ENCODE measurements at places on chromosomes 1 and 21.

- DNase-seq, result no peak
Observed at GRCh38 chr1:239963856-239964255, 127.8 kb upstream of the FMN2 start.

- DNase-seq, result no peak
Observed at GRCh38 chr1:145949219-145949618, 8.6 kb downstream of the LIX1L start.

DNA sequence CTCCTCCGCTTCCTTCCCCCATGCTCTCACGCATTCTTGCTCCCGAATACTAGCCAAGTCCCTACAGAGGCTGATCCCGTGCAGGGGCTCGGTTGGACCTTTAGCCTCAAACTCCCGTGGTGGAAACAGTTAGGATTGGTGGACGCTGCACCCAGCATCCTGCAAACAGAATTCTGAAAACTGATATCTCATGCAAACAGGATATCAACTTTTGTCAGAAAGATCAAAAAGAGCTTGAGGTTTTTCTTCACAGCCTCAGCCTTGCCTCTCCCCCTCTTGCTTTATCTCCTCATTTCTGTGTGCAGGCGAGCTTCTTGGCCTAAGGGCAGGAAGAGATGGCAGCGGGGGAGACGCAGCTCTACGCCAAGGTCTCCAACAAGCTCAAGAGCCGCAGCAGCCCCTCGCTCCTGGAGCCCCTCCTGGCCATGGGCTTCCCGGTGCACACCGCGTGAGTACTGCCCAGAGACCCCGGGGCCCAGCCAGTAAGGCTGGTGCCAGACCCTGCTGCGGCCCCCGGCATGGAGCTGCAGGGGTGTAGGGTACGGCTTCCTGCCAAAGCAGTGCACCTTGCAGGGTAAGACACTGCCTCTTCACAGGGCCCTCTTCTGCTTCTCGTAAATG is at the start of gene UBASH3A:
UBASH3A (plus strand) TSS at position 292 of the 621 bp plus-strand sequence; CDS start at position 336, 44 bp downstream.
- no peak for DNase-seq

GRCh38 chr1:69911301-69911801 is 294.0 kb downstream of the LRRC40 start:
- DNase-seq, result no peak

GRCh38 chr1:8527941-8528340 is 210.0 kb downstream of the SLC45A1 start:
- DNase-seq, result no peak

- peak; percentile 95 for DNase-seq
Observed at GRCh38 chr1:219660666-219661463, 48.0 kb upstream of the ZC3H11B start.

GRCh38 chr1:44688760-44689446 is 14.4 kb downstream of the ARMH1 start:
- no peak for DNase-seq

GRCh38 chr1:154386643-154387352 is 18.3 kb upstream of the IL6R start:
- DNase-seq, result no peak

GRCh38 chr1:218748071-218748470 is 402.9 kb downstream of the TGFB2 start:
- DNase-seq, result no peak

- no peak for DNase-seq
Observed at GRCh38 chr1:40439247-40439646, 11.0 kb upstream of the ZFP69B start.

DNA sequence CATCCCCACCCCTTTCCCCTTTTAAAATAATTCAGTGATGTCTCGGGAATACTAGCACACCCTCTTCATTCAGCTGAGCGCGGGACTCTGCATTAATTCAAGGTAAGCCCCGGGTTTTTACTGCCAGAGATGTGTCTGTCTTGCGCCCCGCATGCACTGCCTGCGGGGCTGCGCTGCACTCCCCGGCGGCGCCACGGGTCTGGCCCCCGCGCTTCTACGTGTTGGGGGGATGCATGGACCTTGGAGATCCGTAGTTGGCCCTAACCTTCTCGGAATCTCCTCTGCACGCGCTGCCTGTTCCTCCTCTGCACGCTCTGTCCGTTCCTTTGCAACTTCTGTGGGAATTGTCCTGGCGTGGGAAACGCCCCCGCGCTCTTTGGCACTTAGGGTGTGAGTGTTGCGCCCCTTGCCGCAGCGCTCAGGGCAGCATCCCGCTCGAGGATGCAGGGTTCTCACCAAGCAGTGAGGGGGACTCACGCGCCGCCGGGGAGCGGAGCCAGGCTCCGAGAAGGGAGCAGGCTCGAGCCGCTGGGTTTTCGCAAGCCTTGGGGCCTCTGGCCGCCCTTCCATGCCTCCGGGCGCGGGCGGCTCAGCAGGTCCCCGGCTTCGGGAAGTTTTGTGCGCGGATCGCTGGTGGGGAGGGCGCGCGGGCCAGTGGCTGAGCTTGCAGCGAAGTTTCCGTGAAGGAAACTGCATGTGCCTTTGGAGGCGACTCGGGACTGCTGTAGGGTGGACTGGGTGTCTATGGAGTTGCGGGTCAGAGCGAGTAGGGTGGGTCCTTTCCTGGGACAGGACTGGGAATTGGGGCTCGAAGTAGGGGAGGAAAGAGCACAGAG is 165.1 kb upstream of the CACNA1E start:
- peak; percentile 62 for DNase-seq

DNA sequence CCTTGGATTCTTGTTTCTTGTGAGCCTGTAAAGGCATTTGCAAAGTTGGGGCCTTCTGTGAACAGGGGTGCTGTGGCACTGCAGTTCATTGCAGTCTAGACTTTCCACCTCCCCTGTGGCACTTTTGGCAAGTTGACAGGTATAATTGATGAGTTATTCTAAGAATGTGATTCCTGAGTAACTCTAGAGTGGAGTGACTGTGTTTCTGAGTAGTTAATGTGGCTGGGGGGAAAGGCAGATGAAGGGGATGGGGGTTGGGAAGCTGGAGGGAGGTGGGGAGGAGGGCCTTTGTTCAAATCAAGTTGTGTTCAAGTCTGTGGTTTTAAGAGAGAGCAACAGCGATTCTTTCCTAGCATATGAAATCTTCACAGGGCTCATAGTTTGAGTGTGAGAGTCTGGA is 32.9 kb downstream of the PBX1 start:
- DNase-seq, result no peak

GRCh38 chr1:190084552-190084951 is 393.1 kb downstream of the BRINP3 start:
- peak; percentile 85 for DNase-seq

DNA sequence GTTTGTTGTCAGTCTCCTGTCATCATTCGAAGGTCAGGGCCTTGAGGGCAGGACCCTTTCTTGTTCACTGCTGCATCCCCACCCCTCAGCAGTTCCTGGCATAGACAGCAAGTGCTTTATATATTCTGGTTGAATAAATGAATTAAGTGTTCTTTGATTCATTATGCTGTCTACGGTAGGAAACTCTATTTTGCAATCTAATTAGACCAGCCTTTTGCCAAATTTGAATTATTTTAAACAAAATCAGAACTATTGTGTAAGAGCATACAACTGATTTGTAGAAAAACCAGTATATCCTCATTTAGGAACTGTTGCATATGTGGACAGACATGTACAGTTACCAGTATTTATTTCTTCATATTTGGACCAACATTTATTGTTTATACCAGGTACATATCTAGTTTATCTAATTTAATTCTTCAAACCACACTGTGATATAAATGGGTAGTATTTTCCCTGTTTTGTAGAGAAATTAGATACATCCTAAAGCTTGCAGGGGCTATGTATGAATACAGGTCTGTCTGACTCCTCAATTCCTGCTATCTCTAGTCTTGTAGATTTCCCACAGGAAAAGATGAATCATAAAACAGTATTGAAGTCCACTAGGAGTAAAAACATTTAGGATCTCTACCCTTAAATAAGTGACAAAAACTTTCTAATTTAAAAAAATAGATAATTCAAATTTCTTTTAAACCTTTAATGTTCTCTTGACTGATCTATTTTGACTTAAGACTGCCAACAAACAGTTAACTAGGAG is 10.4 kb downstream of the MGST3 start:
- DNase-seq, result no peak

DNA sequence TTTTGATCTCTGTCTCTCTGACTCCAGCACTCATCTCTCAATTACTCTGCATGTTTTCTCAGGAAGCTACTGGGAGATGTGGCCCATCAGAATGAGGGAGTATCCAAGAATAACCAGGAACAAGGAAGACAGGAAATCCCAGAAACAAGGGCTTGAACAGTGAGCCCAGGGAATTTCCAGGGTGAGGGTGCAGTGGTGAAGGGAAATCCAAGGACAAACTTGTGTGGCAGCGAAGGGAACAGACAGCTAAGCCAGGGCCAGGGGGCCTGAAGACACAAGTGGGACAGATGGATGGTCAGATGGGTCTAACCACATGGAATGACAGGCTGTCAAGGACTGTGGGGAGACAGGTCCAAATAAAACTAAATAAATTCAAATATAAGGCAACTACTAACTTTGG is 121.8 kb upstream of the ERRFI1 start:
- DNase-seq, result no peak

GRCh38 chr21:36162631-36163030 is 6.0 kb downstream of the DOP1B start:
- DNase-seq, result no peak

GRCh38 chr21:36773117-36773516 is 74.2 kb downstream of the SIM2 start:
- DNase-seq, result no peak

- DNase-seq, result no peak
Observed at GRCh38 chr1:216710055-216710454, 13.2 kb downstream of the ESRRG start.

DNA sequence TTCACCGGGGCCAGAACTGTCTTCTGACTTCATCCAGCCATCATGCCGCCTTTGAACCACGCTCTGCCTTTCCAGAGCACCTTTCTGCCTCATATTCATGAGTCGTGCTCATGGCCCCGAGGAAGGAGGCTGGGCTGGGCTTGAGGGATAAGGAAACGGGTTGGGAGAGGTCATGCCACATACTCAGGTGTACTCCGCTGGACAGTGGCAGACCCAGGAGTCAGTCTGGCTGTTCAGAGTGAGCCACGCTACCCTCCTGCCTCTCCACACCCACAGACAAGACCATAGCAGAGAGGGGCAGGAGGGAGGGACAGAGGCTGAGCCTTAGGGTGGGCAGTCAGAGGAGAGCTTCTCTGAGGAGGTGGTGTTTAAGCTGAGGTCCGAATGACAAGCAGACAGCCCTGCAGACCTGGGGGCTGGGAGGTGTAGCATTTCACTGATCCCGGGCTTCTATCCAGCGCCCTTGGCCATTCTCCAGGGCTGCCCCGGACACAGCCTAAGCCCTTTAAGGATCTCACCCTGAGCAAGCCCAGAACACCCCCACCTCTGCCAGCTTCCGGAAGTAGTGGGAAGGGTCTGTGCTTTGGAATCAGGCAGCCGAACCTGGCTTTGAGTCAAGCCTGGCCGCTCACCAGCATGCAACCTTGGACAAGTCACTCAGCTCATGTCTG is 102.3 kb downstream of the LACTBL1 start:
- DNase-seq, result no peak

- peak; percentile 26 for DNase-seq
Observed at GRCh38 chr1:8794605-8795004, 22.8 kb downstream of the RERE start.

DNA sequence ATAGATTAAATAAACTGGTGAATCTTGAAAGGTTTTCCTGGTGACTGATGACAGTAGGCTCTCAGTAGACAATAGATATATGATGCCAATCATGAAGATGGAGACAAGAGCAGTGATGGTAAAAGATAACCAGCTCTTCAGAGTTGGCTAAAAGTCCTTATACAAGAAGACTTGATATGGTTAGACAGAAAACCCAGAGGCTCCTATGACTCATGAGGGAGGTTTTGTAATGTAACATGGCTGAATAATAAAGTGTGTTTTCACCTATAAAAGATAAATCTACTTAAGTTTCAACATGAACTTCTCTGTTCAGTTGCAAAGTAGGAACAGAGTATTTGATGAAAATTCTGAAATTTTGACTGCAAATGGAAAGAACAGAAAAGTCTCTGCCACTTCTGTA is 12.7 kb upstream of the CRNN start:
- no peak for DNase-seq

GRCh38 chr1:47827109-47827508 is 170.1 kb downstream of the TRABD2B start:
- DNase-seq, result no peak

GRCh38 chr21:27681038-27681437 is 714.1 kb upstream of the ADAMTS5 start:
- no peak for DNase-seq

- no peak for DNase-seq
Observed at GRCh38 chr1:83691953-83692500, 306.9 kb downstream of the TTLL7 start.

DNA sequence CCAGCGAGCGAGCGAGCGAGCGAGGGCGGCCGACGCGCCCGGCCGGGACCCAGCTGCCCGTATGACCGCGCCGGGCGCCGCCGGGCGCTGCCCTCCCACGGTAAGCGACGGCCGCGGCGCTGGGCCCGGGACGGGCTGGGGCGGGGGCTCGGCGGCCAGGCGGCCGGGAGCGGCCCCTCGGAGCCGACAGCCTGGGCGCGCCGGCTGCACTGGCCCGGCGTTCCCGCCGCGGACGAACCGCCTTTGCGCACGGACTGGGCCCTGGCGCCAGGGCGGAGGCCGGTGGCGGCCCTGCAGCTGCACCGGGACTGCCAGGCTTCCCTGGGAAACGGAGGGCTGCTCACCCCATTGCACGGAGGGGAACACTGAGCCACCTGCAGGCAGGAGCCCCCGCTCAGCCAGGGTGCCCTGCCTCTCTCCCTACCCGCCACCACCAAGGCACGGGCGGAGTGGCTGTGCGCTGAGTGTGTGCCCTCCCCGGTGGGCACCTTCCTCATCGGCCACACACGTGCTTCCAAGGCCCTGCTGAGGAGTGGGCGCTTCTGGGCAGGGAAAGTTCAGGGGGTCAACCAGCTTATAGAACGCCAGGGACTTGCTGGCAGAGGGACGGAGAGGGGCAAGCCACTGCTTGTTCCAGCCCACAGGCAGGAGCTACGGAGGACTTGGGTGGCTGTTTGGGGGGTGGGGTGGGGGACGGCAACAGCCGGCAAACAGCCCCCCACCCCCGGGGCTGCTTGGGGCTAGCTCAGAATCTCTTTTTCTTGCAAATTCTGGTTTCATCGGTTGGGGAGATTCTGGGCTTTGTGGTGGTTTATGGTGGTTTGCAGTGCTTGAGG is 532 bp downstream of the CSF1 start:
- peak; percentile 27 for DNase-seq
